ENCODE measurements at places on chromosomes 11 and 22. TPM values are rescaled to one million over a fixed set of nuclear protein-coding genes. Genes with fewer than 3 reads are reported as not detected.

Gene XKR3
- polyA plus RNA-seq, result not detected

Gene STK33
- polyA plus RNA-seq, result 47.1 TPM

Gene POTEH
- not detected for polyA plus RNA-seq

Gene GLYAT
- polyA plus RNA-seq, result 151 TPM

Gene MICAL3
- 46.3 TPM for polyA plus RNA-seq

Gene KIRREL3
- polyA plus RNA-seq, result 2.1 TPM

Gene XNDC1N
- 10.4 TPM for polyA plus RNA-seq

Gene RIC3
- polyA plus RNA-seq, result 21.0 TPM

Gene MTFP1
- polyA plus RNA-seq, result 7.8 TPM

Gene PRR5
- polyA plus RNA-seq, result 24.5 TPM

Gene APIP
- 41.0 TPM for polyA plus RNA-seq

Gene KCNJ1
- 76.0 TPM for polyA plus RNA-seq

Gene PRG3
- 0.48 TPM for polyA plus RNA-seq

Gene PIWIL4
- polyA plus RNA-seq, result 4.7 TPM

Gene TOB2
- polyA plus RNA-seq, result 48.6 TPM

Gene MRGPRE
- not detected for polyA plus RNA-seq

Gene CSTPP1
- 62.6 TPM for polyA plus RNA-seq

Gene TCN1
- not detected for polyA plus RNA-seq

Gene DDX17
- polyA plus RNA-seq, result 1,227 TPM

Gene B3GAT1
- polyA plus RNA-seq, result 4.8 TPM

Gene FLRT1
- 3.3 TPM for polyA plus RNA-seq

Gene CELSR1
- 26.1 TPM for polyA plus RNA-seq

Gene RFPL3
- not detected for polyA plus RNA-seq

Gene OSBP2
- polyA plus RNA-seq, result 5.5 TPM

Gene KRTAP5-2
- not detected for polyA plus RNA-seq

Gene FOSL1
- not detected for polyA plus RNA-seq

Gene PEX16
- 13.2 TPM for polyA plus RNA-seq

Gene LDLRAD3
- polyA plus RNA-seq, result 24.6 TPM

Gene TENM4
- 24.5 TPM for polyA plus RNA-seq

Gene KRTAP5-9
- polyA plus RNA-seq, result 1.2 TPM

Gene OR8U1
- polyA plus RNA-seq, result not detected

Gene YPEL4
- 5.1 TPM for polyA plus RNA-seq

Gene CCDC73
- 0.43 TPM for polyA plus RNA-seq

Gene OOSP1
- polyA plus RNA-seq, result 0.35 TPM

Gene PHOX2A
- not detected for polyA plus RNA-seq

Gene P2RY6
- 0.85 TPM for polyA plus RNA-seq

Gene GLB1L3
- polyA plus RNA-seq, result 1.9 TPM

Gene SLC43A1
- polyA plus RNA-seq, result 7.2 TPM

Gene KCNJ4
- polyA plus RNA-seq, result 0.18 TPM

Gene CD6
- polyA plus RNA-seq, result 1.5 TPM

Gene RAPSN
- not detected for polyA plus RNA-seq

Gene DGAT2
- 4.6 TPM for polyA plus RNA-seq

Gene NPAS4
- 0.55 TPM for polyA plus RNA-seq

Gene OR8D2
- polyA plus RNA-seq, result not detected

Gene FGF3
- polyA plus RNA-seq, result not detected

Gene THAP7
- polyA plus RNA-seq, result 14.1 TPM

Gene GTSE1
- polyA plus RNA-seq, result 25.2 TPM

Gene SYT13
- polyA plus RNA-seq, result 12.6 TPM

Gene SMC1B
- polyA plus RNA-seq, result 0.23 TPM

Gene C22orf31
- 1.5 TPM for polyA plus RNA-seq

Gene MN1
- 11.7 TPM for polyA plus RNA-seq

Gene MUC5AC
- 0.03 TPM for polyA plus RNA-seq

Gene HSD17B12
- polyA plus RNA-seq, result 105 TPM

Gene C11orf68
- 30.6 TPM for polyA plus RNA-seq

Gene LRRN4CL
- polyA plus RNA-seq, result 0.78 TPM

Gene POU2AF1
- 0.90 TPM for polyA plus RNA-seq

Gene MICAL2
- 7.1 TPM for polyA plus RNA-seq

Gene FAM227A
- polyA plus RNA-seq, result 12.0 TPM

Gene LRRC75B
- 33.3 TPM for polyA plus RNA-seq

Data from left kidney (tissue), 8 donors.